ENCODE measurements at places on chromosomes 12 and 14. TPM values are rescaled to one million over a fixed set of nuclear protein-coding genes. Genes with fewer than 3 reads are reported as not detected.

DNA sequence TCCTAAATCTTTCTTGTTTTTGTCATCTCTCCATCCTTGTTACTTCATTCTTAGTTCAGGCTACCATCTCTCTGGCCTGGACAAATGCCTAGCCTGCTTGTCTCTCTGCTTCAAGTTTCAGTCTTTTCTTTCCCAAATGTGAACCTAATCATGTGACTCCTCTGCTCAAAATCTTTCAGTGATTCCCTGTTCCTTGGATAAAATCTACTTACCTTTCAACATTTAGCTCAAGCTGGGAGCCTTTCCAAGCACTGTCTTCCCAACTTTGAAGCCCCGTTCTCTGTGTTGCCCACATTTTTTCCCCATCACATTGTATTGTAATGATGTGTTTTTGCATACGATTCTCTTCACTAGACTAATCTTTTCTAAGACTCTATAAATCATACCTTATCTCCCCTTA, 24.7 kb downstream of the SLC7A8 start:
- H3K27me3 ChIP-seq, result no peaks in the 10 kb centered on the region
- peaks cover 32% of the 10 kb centered on the region for H3K4me1 ChIP-seq
- no peak overlapping the region for H3K27ac ChIP-seq
- DNase-seq, result no peak
- no peaks in the 10 kb centered on the region for H3K36me3 ChIP-seq
- no peak overlapping the region for H3K4me3 ChIP-seq

- H3K4me3 ChIP-seq, result no peak overlapping the region
- no peaks in the 10 kb centered on the region for H3K27me3 ChIP-seq
- H3K4me1 ChIP-seq, result peaks cover 82% of the 10 kb centered on the region
These were observed 145.9 kb downstream of the PRKCH start for GRCh38 chr14:61467296-61467695.

The LRRIQ1 gene
- total RNA-seq, result 0.22 TPM

The NOS1 gene
- total RNA-seq, result 0.22 TPM

The TAS2R9 gene
- total RNA-seq, result not detected

Data from left ventricle myocardium inferior (tissue), 1 donor.